Aorta (tissue), 5 donors: ENCODE measurements at places on chromosomes 4 and X.

GRCh38 chr4:123994917-123995316 lies 598.3 kb downstream of the SPRY1 start:
- DNase-seq = no peak

GRCh38 chr4:122652379-122652778 lies 31.5 kb upstream of the IL21 start:
- no peak for DNase-seq

DNA sequence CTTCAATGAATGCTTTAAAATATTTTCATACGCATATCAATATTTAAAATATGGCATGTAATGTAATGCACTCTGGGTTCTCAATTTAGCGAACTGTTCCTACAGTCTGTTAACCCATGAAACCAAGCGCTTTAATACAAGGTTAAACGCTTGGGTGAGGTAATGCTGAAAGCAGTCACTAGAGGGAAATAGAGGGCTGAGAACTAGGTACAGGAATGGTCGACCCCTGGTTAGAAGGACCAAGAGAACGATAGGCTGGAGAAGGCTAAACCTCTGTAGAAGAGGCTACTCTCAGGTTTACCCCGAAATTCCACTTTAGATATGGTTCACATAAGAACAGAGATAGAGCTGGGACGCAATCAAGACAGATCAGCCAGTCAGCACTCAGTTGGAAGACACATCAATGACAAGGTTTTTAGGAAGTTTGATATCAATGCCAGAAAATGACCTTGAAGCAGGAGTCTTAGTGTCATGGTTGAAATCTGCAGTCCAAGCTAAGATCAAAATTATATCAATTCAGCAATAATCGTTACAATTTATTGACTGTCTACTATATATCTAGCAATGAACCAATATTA lies 26.9 kb downstream of the ARSJ start:
- no peak for DNase-seq

DNA sequence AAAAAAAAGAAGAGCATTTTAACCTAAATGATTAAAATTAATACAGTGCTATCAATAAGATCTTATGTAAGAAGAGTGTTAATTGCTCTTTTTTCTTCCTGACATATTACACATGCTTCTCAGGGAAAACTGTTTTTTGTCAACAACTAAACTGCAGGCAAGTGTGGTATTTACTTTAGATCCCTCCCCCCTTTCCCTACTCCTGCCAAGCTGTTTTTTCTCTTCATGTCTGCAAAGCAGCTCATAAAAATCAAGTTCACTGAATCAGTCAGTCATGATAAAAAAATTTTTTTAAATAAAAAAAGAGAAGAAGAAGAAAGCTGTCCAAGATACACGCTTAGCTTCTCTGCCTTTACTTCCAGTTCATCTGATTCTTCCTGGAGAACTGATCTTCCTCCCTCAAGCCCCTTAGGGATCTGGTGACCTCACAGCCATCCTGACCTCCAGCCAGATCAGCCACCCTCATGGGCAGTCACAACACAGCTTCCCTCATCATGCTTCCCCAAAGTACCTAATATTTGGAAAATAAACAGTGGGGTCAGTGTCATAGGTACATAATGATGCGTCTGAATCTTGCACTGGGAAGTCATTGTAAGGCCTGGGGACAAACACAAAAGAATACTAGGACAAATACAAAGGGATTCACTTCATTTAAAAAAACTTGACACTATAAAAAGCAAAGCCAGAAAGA lies 87.0 kb downstream of the ZNF827 start:
- no peak for DNase-seq

DNA sequence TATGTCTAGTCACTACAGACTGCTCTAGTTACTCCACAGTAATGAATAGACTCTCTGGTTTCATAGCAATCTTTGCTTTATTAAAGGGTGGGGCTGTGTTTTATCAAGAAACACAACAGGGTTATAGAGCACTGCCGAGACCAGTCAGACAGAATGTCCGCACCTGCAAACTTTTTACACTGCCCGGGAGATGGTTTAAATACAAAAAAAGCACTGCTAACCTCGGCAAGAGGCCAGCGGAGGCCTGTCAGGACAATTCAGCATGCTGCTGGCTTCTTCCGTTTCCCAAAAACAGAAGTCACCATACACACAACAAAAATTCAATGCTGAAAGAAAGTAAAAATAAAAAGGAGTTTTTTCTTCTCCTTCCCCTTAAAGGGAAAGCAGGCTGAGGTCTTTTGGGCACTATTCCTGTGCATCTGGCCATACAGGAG lies 67.4 kb downstream of the IRF2 start:
- no peak for DNase-seq

GRCh38 chr4:15479089-15479912 lies 9.6 kb downstream of the CC2D2A start:
- DNase-seq = no peak

- DNase-seq = no peak
Measured at GRCh38 chrX:39427906-39428305, 626.6 kb downstream of the MID1IP1 start.

DNA sequence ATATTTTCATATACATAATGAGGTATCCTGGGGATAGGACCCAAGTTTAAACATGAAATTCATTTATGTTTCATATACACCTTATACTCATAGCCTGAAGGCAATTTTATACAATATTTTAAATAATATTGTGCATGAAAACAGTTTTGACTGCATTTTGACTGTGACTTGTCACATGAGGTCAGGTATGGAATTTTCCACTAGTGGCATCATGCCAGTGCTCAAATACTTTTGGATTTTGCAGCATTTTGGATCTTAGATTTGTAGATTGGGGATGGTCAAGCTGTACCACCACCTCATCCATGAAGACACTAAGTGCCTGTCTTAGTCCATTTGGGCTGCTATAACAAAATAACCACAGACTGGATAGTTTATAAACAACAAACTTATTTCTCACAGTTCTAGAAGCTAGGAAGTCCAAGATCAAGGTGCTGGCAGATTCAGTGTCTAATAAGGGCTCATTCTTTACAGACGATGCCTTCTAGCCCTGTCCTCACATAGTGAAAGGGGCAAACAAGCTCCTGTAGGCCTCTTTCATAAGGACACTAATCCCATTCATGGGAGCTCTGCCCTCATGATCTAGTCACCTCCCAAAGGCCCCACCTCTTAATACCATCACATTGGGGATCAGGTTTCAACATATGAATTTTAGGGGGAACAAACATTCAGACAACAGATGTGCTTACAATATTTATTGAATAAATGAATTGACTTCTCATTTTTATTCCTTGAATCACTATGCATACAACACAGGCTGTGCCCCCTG lies 9.4 kb downstream of the NUDT6 start:
- DNase-seq = no peak

GRCh38 chrX:68939868-68940267 lies 111.0 kb downstream of the EFNB1 start:
- DNase-seq = no peak

- no peak for DNase-seq
Measured at GRCh38 chr4:146661367-146661766, 22.7 kb downstream of the POU4F2 start.

- DNase-seq = no peak
Measured at GRCh38 chrX:124343016-124343415, 3.3 kb upstream of the SH2D1A start.

DNA sequence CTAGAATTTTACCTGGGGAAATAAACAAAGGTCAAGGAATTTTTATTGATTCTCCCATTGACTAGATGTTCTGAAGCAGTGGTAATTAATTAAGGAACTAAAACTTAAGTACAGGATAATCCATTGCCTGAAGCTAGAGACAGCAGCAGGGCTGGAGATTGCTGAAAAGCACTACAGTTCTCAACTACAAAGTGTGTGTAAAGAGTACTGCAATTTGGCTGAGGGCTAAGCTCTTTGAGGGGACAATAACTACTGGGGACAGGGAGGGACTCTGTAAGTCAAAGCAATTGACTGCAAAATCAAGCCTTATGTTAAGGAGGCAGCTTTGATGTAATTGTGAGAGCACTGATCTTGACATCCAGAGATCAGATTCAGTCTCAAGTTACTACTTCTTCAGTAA lies 260.4 kb downstream of the GALNTL6 start:
- DNase-seq = no peak

- DNase-seq = no peak
Measured at GRCh38 chrX:7083468-7084396, 63.8 kb upstream of the STS start.

DNA sequence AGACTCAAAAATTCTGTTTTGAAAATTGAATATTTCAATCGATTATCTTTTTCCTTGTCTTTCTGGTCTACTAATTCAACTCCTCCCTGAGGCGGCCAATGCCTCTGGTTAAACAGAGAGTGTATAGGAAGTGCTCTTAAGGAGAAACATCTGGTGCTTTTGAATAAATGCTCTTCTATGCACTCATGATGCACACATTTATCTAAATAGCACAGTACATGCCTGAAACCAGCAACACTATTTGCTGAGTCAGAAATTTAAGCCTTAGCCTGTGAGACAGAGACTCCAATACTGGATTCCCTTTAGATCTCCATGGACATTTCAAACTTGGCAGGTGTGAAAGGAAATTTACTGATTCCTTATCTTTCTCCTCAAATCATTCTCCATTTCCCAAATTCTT lies 118.6 kb downstream of the SLIT2 start:
- DNase-seq = no peak

GRCh38 chrX:7134981-7135380 lies 12.5 kb upstream of the STS start:
- DNase-seq = no peak

DNA sequence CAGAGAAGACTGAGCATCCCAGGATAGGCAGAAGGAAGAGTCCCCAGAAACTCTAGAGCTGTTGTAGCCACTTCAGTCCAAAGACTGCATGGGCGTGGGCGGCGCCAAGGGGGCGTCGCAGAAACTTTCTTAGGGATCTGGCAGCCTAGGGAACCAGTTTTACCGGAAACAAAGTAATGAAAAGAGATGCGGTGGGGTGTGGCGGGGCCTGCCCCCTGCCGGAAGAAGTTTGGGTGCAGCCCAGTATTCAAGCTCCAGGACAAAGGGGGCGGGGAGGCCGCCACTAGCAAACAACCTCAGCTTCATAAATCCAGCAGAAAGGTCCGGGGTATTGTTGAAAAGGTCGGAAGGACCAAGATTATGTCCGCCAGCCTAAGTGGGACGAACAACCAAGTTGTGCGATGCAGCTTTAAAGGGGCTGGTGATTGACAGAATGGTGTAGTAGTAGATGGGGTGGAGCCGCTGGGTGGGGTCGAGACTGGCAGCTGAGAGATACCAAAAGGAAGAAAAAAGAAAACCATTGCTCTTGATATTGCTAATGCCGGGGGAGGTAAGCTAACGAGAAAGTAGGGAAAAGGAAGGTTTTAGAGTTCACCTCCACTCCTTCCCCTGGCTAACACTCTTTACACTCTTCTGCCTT lies 190.5 kb downstream of the RRAGB start:
- peak; percentile 80 for DNase-seq

DNA sequence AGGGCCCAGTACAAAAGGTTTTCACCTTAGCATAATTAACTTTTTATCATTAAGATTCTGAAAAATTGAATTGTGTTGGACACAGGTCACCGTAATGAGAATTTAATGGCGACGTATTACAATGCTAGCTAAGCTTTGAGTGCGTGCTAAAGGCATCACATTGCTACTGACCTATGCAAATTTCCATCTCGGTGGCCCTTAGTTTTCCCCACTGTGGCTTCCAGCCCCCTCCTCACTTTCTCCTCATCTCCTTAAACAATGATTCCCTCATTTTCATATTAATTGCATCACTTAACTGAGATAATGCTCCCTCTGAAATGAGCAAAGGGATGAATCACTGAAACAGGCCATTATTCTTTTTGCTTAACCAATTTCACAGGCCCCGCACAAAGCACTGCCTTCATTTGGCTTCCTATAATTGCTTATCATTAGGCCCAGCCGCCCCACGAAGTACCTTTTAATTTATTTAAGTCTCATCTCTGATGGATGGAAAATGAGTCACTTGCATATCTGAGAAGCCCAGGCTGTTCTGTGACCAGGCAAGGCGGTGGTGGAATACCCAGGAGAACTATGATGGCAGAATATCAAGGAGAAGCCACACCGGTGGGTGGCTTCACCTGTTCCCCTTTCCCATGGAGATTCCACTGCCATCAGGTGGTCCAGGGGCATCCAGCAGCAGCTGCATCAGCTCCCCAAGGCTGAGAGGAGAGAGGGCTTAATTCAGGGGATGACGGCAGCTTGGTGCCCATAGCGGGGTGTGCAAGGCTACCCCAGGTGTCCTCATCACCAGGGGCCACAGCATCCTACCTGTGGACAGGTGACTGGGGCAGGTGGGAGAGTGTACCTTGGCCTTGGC lies 223.8 kb upstream of the BOD1L1 start:
- DNase-seq = no peak

- DNase-seq = no peak
Measured at GRCh38 chrX:139026811-139027210, 315.3 kb upstream of the FGF13 start.

DNA sequence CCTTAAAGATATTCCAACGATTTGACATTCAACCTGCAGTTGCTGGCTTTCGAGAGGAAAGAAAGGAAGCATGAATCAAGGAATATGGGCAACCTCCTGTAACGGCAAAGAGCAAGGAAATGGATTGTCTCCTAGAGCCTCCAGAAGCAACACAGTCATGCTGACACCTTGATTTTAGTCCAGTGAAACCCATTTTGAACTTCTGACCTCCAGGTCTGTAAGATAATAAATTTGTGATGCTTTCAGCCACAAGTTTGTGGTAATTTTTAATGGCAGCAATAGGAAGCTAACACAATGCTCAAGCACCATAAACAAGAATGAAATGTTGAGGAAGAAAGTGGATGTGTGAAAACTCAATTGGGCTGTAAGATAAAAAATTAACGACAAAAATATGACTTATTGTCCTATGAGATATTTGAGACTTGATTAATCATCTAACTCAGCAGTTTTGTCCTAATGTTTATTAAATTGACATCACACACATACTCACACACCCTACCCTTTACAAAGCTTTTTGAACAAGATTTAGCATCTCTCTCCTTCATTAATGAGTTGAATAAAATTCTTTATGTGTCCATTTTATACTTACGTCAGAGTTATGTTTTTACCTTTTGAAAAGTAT lies 857.2 kb upstream of the INTU start:
- DNase-seq = no peak

DNA sequence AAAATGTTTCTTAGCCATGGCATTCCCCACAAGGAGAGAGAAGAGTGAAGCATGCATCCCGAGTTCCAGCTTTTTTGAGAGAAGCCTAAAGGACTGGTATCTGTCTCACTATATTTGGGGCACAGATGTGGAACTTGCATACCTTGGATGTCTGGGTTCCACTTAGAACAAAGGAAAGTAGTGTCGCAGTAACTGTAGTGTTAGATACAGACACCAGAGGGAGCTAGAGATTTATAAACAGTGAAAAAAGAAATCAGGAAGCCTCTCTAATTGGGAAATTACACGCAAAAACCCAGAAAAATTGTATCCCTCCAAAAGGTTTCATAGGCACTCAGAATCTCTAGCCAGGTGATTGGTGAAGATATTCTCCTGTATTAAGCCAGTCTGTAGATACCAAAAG lies 34.4 kb downstream of the AGTR2 start:
- no peak for DNase-seq

DNA sequence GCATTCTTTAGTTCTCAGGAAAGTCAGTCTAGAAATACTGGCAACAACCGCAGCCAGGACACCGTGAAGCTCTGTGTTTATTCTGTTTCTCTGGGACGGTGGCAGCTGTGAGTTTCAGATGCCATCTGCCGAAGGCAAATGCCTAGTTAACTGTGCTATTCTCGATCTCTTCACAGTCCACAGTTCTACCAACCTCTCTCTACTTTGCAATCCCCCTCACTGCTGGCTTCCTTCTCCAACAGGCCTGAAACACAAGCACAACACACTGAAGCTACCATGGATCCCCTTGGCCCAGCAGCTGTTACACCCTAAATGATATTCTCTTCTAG lies 118.8 kb downstream of the ZNF827 start:
- DNase-seq = no peak

GRCh38 chrX:85907316-85907715 lies 140.0 kb downstream of the CHM start:
- DNase-seq = no peak
